NCI-H2081 treated with DMSO at 0.1 percent for 48 hours (cell line): ENCODE measurements at places on chromosomes 6 and 20.

GRCh38 chr20:32682508-32682987, 8.8 kb upstream of the C20orf203 start:
- DNase-seq, result no peak

GRCh38 chr6:37280162-37280887, 22.4 kb upstream of the TMEM217 start:
- no peak for DNase-seq

- no peak for DNase-seq
These were observed 44.2 kb upstream of the DEFB112 start for GRCh38 chr6:50093938-50094272.

DNA sequence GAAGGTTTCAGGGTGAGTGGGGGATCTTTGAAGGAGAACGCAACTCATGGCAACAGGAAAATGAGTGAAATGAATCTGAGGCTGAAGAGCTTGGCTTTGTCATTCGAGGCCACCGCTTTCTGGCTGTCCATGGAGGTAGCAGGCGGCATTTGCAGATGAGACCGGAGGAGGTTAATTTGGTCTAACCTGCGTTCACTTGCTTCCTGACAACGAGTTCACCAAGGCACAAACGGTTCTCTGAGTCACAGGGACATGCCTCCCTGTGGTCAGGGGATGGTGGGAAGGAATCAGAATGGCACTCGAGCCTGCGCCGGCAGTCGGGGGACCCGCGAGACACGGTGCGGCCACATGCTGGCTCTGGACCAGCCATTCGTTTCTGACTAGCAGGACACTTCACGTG, 75.0 kb downstream of the IRF4 start:
- DNase-seq, result no peak

DNA sequence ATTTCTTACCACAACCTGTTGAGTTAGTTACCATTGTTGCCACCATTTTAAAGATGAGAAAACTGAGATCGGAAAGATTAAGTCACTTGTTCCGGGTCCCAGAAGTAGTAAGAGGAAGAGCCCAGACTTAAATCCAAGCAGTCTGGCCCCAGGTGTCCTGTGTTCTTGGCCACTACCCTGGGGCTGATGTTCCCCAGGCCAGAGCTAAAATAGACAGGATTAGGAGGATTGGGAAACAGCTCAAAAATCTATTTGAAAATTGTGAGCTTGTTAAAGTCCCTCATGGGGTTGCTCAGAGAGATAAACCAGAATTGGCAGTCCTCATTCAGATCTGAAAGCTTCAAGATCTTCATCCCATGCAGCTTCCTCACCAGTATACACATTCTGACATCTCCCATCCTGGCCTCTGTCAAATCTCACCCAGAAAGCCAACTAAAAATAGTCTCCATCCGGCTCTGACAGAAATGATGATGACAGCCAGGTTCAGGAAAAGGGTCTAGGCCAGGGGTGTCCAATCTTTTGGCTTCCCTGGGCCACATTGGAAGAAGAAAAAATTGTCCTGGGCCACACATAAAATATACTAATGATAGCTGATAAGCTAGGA, 62.0 kb downstream of the GFOD1 start:
- no peak for DNase-seq

DNA sequence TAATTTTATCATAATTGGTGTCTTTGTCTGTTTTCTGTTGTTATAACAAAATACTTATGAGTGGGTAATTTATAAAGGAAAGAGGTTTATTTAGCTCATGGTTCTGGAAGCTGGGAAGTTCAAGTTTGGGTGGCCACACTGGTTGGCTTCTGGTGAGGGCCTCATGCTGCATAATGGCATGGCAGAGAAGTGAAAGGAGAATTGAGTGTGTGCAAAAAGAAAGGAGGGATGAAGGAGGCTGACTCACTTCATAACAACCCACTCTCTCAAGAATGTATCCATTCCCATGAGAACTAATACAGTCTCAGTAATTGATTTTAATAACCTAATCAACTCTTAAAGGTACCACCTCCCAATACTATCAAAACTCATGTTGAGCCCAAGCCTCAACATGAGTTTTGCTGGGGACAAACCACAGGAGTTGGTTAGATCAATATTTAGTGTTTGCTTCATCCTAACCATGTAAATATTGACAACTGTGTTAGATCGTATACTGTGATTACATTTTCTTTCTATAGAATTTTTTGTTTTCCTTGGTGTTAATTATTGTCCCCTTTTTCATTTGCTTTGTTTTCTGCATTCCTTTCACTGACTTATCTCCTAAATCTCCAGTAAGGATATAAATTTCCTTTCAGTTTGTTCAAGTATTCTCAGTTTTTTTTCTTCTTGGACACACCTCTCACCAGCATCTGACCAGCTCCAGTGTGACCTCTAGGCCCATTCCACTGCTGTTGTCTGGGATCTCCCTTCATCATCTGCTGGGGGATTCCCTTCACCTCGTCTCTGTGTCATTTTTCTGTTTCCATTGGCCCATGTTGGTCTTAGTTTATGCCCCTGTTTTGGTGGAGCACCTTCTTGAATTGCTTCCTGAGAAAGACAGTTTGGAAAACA, 54.8 kb upstream of the SCGN start:
- no peak for DNase-seq

DNA sequence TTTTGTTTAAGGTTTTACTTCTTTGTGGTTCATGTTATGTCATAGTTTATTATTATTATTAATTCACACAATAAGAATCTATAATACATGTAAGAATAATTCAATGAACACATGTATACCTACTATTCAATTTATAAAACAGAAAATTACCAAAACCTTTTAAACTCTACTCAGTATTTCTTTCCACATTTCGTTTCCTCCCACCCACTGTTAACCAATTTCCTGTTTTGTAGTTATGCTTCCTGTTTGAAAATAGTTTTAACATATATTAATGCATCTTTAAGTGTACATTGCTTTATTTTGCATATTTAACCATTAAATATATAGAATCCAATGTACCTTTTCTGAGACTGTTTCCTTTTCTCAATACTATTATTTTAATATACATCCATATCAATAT, 397.9 kb upstream of the SPTLC3 start:
- no peak for DNase-seq

DNA sequence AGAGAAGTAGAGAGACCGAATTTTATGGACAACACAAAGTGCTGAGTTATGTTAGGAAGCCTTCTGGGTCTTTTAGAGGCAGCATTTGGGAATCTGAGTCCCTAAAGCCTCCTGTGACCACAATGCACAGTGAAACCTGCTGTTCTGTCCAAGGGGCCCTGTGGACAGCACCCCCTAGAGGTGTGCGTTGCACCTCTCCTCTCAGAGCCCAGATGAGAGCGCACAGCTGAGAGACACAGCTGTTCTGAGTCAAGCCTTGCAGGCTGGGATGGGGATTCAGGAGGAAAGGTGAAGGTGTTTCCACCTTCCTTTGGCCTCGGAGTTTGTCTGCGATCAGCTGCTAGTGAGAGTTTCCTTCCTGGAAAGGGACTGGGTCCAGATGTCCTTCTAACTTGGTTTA, 13.0 kb downstream of the PCK1 start:
- DNase-seq, result no peak

GRCh38 chr6:31871046-31871659, 7.6 kb downstream of the SLC44A4 start:
- no peak for DNase-seq

DNA sequence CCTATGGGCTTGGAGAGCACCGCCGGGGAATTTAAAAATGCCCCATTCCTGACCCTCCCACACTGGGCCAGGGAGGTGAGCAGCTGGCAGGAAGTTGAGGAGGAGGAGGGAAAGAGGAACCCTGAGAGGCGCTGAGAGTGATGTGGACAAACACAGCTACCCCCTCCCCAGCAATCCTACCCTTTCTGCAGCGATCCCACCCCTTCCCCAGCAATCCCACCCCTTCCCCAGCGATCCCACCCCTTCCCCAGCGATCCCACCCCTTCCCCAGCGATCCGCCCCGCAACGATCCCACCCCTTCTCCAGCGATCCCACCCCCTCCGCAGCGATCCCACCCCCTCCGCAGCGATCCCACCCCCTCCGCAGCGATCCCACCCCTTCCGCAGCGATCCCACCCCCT, 111.6 kb downstream of the SYCP2 start:
- no peak for DNase-seq

DNA sequence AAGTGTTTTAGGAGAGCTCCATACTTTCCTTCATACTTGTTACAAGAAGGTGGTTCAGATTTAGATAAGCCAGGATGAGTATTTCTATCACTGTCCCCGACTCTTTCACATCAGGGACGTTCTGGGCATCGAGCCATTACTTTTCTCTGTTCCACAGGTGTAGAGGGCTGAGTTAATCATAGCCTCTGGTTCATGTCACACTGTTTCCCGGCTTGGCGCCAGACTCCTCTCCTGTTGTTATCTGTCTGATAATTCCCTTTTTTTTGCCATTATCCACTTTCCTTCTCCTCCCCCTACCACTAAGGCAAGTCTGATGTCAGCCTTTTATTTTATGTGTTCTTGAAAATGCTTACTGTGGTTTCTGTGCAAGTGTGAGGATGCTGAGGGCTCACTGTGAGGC, 593.4 kb downstream of the UTRN start:
- peak; percentile 76 for DNase-seq

- no peak for DNase-seq
These were observed 41.7 kb upstream of the IL17A start for GRCh38 chr6:52144196-52145076.

GRCh38 chr6:39029156-39030011, 19.2 kb upstream of the GLP1R start:
- DNase-seq, result no peak

- no peak for DNase-seq
These were observed 24.9 kb downstream of the SESN1 start for GRCh38 chr6:109069746-109070145.

- no peak for DNase-seq
These were observed 6.7 kb downstream of the TULP1 start for GRCh38 chr6:35505999-35506412.

DNA sequence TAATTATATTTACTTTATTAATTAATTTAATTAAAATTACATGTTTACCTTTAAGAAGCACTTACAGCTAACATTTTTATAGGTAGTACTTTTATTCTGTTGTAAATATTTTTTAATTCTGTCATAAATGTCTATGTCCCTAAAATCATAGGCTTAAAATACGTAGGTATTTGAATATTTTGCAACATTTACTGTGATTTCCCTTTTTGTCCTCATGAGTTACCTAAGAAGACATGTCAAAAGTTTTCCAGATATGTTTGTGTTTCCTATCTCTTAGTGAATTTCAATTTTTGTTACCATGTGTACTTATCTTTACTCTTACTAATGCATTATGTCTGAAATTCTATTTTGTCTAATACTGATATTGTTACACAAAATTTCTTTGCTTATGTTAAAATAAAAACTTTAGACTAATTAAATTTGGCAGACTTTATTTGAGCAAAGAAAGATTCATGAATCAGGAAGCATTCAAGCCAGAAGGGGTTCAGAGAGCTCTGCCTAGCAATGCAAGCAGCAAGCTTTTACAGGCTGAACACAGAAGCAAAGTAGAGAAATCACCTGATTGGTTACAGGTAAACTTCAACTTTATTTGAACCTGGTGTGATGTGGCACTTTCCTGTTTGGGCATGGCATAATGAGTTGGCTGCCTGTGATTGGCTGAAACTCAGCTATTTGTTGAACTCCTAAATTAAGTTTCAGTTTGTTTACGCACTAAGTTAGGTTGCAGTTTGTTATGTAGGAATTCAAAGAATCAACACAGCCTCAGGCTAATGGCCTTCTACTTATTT, 123.2 kb upstream of the TMEM170B start:
- DNase-seq, result no peak

DNA sequence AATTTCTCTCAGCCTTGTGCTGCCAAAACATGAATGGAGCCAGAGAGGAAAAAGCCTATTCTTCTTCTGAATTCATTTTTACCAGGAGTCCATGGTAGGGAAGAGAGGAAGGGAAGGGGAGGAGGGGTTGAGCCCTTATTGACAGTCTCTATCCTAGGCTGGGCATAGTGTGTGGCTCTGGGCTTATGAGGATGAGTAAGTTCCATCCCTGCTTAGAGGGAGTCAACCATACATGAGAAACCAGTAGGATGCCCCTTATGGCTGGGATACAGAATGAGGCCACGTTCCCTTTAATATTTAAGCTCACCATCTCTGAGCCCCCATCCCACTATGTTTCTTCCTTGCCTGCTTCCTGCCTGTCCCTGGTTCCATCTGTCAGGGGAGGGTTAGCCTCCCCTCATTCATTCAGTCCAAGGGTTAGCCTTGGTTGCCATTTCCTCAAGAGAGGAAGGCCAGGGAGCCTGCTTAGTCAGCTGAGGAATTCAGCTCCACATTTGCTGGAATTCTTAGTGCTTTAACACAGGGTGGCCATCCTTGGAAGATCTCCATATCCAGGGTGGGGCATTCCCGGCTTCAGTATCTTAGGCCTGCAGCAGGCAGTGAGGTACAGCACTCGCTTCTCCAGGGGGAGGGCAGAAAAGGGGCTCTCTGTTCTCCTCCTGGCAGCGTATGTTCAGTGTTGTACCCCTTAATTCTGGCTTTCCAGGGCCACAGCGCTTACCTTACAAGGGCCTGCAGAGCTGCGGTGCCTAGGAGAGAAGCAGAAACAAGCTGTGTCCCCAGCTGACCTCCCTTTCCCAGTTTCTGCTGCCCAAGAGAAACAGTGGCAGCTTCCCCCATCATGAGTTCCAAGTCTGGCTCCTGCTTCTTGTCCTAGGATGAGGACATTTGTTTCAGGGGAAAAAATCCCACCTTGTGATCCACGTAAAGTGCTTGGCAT, 12.5 kb downstream of the SIRT5 start:
- no peak for DNase-seq

DNA sequence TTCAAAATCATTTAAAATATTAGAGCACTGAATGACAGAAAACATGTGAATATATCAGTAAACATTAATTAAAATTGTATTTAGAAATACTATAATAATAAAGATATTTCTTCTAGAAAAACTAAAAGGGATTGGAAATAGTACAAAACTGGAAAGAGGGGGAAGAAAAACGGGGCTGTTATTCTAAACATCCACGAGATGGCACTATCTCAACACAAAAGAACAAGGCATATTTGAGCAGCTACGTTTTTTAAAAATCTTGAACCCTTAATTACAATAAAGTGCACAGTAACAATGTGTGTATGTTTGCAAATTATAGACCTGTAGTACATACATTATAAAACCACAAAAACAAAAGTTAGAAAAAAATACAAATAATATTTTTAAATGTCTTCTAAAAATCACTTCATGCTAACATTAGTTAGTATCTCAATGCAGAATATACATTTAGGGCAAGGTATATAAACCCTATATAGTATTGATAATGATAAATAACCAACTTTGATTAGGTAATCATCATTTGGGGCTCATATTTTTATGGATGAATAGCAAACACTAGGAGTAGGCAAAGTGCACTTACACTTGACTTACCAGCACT, 42.5 kb upstream of the PNISR start:
- DNase-seq, result no peak
